ENCODE measurements at places on chromosomes 1 and 21.

GRCh38 chr21:42299324-42300044 is 15.7 kb downstream of the TFF3 start:
- no peak for DNase-seq

- DNase-seq, result no peak
Observed at GRCh38 chr1:94863919-94864318, 43.8 kb downstream of the SLC44A3 start.

DNA sequence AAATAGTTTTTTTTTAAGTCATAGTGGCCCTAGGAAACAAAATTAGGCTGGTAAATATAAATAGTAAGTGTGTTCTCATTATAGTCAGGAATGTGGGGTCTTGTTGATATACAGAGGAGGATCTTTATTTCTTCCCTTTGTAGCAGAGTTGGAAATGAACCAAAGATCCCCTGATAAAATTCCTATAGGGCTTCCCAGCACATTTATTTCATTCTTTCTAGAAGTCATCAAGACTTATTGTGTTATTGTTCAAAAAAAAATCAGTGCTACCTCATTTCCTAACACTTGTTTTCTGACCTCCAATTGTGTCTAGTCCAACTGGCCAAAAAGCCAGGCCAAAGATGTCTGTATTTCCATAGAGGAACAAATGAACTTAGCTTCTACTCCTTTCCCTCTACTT is 7.6 kb upstream of the PLEKHO1 start:
- no peak for DNase-seq

- DNase-seq, result no peak
Observed at GRCh38 chr1:8679395-8679800, 138.0 kb downstream of the RERE start.

- DNase-seq, result no peak
Observed at GRCh38 chr1:160744852-160745520, 5.9 kb downstream of the SLAMF7 start.

GRCh38 chr1:202017749-202018467 is 7.5 kb downstream of the ELF3 start:
- no peak for DNase-seq

- DNase-seq, result no peak
Observed at GRCh38 chr1:171152549-171152948, 32.6 kb upstream of the FMO2 start.

DNA sequence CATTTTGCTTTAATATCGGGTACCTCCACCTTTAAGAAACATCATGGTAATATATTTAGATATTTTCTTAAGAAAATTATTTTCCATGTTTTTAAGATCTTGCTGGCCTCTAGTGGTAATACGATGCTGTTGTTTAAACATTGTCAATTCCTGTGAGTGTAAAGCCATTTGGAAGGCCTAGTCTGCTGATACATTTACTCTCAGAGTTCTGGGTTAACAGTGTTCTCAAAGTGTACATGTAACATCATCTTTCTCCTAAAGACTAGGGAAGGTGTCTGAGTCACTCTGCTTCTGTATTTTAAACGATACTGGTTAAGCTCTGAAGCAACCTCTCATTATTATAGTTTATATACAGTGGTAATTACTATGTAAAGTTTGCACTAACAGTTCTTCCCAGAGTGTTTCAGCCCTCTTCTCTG is 189.1 kb downstream of the RASAL2 start:
- DNase-seq, result no peak

- DNase-seq, result no peak
Observed at GRCh38 chr1:84973498-84974334, 23.2 kb downstream of the MCOLN2 start.

DNA sequence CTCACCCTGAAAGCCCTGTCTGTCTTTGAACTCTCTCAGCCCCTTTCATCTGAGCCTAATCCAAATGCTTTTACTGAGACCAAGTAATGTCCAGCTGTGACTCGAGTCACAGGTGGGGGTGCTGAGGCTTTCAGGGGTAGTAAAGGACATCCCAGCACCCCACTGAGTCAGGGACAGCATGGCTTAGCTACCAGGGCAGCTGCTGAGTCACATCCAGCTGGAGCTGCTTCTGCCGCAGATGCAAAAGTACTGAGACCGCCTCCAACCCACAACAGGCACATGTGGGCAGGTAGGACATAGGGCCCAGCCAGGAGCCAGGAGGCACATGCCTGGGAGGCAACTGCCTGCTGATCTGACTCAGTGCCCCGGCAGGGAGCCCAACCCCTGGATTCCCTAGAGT is 6.7 kb upstream of the VSIG8 start:
- DNase-seq, result no peak

- DNase-seq, result no peak
Observed at GRCh38 chr1:184388319-184388889, 1.6 kb downstream of the C1orf21 start.

GRCh38 chr1:206131037-206131436 is 13.8 kb upstream of the AVPR1B start:
- no peak for DNase-seq

GRCh38 chr1:28176492-28177470 is at the start of gene PTAFR:
TSS of gene PTAFR (minus strand) at chr1:28176690. CDS start at chr1:28151021, 25,669 bp downstream.
- no peak for DNase-seq

DNA sequence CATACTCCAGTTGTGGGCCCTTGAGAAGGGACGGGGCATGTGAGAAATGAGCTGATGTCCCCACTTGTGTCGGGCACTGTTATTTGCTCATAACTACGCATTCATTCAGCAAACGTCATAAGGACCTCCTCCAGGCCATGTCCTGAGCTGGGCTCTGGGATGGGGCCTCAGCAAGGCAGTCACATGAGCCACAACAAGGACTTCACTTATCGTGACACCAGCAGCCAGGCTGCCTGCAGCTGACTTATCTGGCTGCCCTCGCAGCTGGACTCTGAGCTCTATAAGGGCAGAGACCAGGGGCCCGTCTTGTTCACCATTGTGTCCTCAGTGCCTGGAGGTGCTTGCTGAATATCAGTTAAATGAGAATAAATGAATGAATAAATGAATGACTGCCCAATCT is 37.5 kb upstream of the GRIK3 start:
- no peak for DNase-seq

DNA sequence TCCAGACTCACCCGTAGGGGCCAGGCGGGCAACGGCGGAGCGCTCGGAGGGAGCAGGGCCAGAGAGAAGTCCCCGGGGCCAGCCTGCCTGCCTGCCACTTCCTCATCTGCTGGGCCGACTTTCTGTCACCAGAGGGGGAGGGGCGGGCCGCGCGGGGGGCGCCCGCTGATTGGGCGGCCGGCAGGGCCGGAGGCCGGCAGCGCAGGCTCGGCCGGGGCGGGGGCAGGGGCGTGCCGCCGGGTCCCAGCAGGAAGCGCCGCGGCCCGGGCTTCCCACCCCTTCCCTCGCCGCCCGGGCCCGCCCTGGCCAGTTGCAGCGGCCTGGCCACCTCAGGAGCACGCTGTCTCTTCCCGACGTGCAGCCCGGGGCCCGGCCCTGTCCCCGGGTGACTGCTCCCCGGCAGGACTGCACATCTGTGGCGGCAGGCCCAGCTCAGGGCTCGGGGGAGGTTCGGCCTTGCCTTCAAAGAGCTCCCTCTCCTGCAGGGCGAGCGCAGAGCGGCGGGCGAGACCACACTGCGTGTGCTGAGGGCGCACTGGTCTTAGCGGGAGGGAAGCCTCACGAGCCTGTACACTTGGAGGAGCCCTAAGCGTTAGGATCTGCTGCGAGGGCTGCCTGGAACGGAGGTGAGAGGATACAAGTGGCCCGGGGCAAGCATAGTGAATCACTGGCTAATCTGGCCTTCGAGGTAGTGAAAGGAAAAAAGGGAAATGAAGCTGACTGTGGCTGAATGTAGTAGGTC is at the start of gene ELOVL1:
Gene ELOVL1, minus strand, starts transcription at position 108 of the 742 bp plus-strand sequence. CDS start 2,402 bp downstream, outside the sequence.
- peak; percentile 85 for DNase-seq

DNA sequence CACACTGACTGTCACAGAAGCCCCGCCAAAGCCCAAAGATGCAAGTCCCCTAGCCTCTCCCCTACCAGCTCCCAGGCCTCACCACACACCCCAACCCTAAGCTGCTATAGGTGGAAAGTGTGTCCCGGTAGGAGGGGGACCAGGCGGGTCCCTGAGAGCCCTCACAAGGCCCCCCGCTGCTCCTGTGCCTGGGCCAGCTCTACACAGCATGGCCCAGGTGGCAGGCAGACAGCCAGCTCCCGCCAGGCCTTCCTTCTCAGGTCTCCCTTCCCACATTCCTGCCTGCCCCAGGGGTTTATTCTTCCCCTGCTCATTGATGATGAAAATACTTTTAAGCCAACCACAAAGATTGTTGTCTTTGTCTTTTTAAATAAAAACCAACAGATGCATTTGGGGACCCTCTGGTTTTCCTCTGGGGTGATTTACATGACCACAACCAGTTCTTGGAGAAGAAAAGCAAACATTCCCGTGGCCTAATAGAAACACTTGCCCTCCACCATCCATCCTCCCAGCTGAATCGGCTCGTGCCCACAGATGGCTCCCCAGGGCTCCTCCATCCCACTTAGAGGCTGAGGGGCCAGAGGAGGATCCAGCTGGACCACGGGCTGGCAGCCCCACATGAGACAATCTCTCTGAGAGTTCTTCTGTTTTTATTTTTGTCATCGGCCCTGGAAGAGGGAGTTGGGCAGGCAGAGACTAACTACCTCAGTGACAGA is 93.1 kb downstream of the DMRTB1 start:
- DNase-seq, result peak; percentile 1

DNA sequence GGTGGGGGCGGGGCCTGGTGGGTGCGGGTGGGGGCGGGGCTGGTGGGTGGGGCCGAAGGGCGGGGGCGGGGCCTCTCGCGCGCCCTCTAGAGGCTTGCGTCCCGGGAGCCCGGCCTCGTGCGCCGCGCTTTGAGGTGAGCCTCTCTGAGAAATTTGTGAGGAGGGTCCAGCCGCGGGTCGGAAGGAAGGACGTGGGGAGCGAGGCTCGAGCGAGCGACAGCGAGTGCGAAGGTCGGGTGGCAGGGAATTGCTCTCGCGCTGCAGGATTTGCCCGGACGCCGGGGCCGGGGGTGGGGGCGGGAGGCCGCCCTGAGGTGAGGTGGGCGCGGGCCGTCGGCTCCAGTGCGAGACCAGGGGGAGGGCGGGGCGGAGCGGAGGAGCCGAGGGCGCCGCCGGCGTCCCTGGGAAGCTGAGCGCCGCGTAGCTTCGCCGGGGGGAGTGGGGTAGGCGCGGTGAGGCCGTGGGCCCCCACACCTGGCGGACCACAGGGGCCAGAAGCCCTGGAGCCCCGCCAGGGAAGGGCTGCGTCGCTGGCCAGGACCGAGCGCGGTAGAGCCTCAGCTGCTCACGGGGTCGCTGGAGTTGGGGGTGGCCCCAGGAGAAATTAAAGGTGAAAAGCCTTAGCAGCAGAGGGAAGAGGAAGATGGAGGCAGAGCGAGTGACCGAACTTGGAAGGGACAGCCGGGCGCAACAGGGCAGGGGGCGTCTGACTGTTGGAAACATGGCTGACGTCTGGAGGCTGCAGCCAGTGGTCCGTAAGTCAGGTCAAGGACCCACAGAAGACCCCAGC is 754 bp upstream of the LSS start:
- peak; percentile 55 for DNase-seq

DNA sequence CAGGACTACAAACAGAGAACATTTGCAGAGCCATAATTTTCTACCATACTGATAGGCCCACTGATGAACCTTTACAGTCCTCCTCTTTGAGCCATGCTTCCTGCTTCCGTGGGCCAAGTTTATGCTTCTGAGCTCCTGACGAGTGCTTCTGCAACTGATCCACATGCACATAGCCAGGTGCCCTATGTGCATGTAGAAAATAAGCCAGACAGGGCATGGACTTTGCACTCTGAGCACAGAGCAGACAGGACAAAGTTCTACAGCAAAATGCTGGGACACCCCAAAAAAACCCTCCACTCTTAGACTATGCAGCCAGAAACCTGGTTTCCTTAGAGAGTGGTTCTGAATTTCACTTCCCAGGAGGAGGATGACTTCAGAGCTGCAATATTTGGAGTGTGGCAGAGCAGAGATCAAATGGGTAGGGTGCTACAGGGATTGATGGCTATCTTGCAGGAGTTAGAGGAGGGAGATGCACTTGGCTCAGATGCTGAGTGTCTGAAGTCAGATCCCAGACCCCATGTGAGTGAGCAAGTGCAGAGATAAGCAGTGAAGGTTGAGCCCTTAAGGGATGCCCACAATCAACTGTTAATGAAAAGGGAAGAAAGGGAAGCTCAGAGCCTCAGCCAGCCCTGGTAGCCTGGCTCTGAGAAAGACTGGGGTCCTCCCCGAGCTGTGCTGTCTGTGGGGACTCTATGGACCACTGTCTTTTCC is 230.9 kb downstream of the DUSP10 start:
- DNase-seq, result no peak

DNA sequence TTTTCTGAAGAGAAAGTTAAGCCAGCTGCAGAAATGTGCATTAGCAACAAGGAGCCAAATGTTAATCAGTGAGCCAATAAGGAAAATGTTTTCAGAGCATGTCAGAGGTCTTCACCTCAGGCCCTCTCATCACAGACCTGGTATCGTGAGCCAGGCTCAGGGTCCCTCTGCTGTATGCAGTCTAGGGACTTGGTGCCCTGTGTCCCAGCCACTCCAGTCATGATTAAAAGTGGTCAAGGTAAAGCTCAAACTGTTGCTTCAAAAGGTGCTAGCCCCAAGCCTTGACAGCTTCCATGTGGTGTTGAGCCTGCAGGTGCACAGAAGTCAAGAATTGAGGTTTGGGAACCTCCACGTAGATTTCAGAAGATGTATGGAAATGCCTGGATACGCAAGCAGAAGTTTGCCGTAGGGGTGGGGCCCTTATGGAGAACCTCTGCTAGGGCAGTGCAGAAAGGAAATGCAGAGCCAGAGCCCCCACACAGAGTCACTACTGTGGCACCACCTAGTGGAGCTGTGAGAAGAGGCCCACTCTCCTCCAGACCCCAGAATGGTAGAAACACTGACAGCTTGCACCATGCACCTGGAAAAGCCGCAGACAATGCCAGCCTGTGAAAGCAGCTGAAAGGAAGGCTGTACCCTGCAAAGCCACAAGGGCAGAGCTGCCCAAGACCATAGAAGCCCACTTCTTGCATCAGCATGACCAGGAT is 1128.7 kb downstream of the AMY1C start:
- no peak for DNase-seq

- DNase-seq, result no peak
Observed at GRCh38 chr1:101509370-101509769, 272.6 kb downstream of the S1PR1 start.

- DNase-seq, result no peak
Observed at GRCh38 chr21:15445327-15445726, 284.5 kb upstream of the USP25 start.

GRCh38 chr1:85297855-85298629 is 21.6 kb upstream of the BCL10 start:
- peak; percentile 72 for DNase-seq

GRCh38 chr1:59057211-59057694 is 239.6 kb upstream of the FGGY start:
- DNase-seq, result no peak

DNA sequence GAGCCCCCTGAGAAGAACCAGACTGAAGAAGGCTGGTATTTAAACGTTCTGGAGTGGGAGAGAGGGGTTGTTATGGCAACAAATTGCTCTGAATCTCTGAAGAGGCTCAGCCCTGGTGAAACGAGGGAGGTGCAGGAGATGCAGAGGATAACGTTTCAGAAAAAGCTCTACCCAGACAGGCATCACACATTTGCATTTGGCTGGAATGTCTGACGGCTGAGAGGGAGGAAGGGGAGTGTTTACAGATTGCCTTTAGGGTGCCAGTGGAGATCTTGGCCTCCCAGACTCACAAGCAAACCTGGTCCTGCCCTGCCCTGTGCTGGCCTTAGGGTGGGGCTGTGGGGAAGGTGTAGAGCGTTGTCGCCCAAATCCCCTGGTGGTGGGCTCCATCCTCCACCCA is 169.0 kb upstream of the AJAP1 start:
- DNase-seq, result no peak

- DNase-seq, result no peak
Observed at GRCh38 chr1:32988665-32989064, 24.1 kb upstream of the RNF19B start.

- DNase-seq, result no peak
Observed at GRCh38 chr1:10292188-10292587, 81.8 kb downstream of the KIF1B start.

GRCh38 chr1:177116941-177117340 is 47.6 kb downstream of the ASTN1 start:
- DNase-seq, result no peak
